ENCODE measurements at places on chromosomes 13 and 19. TPM values are rescaled to one million over a fixed set of nuclear protein-coding genes. Genes with fewer than 3 reads are reported as not detected.

Gene CFAP97D2
- not detected for polyA plus RNA-seq

GRCh38 chr13:44413095-44413494 lies 39.5 kb downstream of the SERP2 start:
- DNase-seq: no peak

DNA sequence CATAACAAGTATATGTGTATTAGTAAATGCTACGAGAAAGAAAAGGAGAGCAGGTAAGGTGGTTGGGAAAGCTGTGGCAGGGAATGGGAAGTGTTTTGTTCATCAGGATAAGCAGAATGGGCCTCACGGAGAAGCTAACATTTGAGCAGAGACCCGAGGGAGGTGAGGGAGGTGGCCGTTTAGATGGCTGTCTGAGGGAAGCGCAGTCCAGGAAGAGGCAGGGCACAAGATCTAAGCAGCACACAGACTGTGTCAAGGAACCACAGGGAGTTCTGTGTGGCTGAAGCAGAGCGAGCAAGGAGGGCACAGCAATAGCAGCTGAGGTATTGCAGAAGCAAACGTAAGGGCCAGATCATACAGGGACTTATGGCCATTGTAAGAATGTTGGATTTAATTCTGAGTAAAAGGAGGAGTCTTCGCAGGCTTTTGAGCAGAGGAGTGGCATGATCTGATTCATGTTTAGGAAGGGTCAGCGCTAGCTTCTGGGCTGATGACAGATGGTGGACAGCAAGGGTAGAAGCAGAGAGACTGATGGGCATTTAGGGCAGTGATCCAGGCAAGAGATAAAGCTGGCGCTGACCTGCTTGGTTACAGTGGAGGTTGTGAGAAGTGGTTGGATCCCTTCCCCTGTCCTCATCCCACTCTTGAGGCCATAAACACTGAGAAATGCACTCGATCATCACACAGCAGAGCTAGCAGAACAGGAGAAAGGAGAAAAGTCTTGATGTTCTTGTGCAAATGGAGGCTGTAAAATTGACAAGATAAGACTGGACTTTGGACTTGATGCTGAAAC lies 199.9 kb downstream of the LACC1 start:
- peak; percentile 24 for DNase-seq

- peak; percentile 62 for DNase-seq
Observed at GRCh38 chr13:20492641-20493040, 33.0 kb downstream of the CRYL1 start.

Gene FAM174C
- polyA plus RNA-seq: 62.3 TPM

GRCh38 chr13:78636495-78636894 lies 22.5 kb downstream of the OBI1 start:
- no peak for DNase-seq

GRCh38 chr19:18290302-18291018 lies 9.0 kb upstream of the JUND start:
- no peak for DNase-seq

GRCh38 chr13:77745784-77746183 lies 48.3 kb downstream of the SLAIN1 start:
- DNase-seq: no peak

Gene SIGLEC12
- not detected for polyA plus RNA-seq

Gene ZNF229
- polyA plus RNA-seq: 3.4 TPM

Gene ERCC5
- 26.2 TPM for polyA plus RNA-seq

Gene WTIP
- 0.59 TPM for polyA plus RNA-seq

Gene CABP5
- not detected for polyA plus RNA-seq

DNA sequence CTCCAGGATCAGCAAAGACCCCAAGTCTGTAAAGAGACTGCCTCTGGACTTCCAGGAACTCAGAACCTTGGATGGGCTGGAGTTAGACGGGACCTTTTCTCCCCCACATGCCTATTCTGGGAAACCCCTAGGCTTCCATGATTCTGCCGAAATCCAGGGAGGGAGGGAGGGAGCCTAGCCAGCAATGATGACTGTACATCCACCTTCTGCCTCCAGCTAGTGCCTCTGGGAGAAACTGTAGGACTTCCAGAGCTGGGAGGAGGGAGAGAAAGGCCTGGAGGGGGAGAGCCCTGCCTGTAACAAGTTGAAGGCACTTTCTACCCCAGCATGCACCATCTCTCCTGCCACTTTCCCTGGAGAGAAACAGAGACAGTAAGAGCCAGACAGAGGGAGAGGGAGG lies 6.0 kb upstream of the HAS1 start:
- DNase-seq: no peak

GRCh38 chr13:90352763-90353162 lies 994.7 kb upstream of the MIR17HG start:
- peak; percentile 39 for DNase-seq

Gene PRX
- polyA plus RNA-seq: 4.2 TPM

Gene ERICH6B
- polyA plus RNA-seq: not detected

Gene PRTN3
- polyA plus RNA-seq: 0.87 TPM

Gene NDUFA13
- polyA plus RNA-seq: 619 TPM

- DNase-seq: peak; percentile 99
Observed at GRCh38 chr19:10695401-10696398, 5.5 kb upstream of the QTRT1 start.

GRCh38 chr13:23570921-23571315 lies 706 bp downstream of the TNFRSF19 start:
- no peak for DNase-seq

Gene KLK14
- polyA plus RNA-seq: 0.42 TPM

GRCh38 chr19:41694831-41695635 lies 7.0 kb upstream of the CEACAM7 start:
- no peak for DNase-seq

DNA sequence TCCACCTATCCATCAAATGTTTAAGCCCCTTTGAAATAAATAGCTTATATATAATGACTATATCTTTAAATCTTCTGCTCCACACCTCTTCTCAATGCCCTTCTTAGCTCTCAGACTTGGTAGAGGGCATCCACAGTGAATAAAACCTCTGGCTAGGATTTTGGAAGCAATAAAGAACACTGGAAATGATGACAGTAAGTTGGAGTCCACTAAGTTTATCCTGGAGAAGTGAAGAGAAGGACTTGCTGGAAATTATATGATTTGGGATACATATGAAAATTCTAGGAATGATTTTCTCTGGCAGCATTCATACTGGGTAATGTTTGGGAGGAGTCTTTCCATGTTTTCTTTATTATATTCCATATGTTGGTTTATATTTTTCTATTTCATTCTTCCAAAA lies 133.5 kb upstream of the KL start:
- no peak for DNase-seq

DNA sequence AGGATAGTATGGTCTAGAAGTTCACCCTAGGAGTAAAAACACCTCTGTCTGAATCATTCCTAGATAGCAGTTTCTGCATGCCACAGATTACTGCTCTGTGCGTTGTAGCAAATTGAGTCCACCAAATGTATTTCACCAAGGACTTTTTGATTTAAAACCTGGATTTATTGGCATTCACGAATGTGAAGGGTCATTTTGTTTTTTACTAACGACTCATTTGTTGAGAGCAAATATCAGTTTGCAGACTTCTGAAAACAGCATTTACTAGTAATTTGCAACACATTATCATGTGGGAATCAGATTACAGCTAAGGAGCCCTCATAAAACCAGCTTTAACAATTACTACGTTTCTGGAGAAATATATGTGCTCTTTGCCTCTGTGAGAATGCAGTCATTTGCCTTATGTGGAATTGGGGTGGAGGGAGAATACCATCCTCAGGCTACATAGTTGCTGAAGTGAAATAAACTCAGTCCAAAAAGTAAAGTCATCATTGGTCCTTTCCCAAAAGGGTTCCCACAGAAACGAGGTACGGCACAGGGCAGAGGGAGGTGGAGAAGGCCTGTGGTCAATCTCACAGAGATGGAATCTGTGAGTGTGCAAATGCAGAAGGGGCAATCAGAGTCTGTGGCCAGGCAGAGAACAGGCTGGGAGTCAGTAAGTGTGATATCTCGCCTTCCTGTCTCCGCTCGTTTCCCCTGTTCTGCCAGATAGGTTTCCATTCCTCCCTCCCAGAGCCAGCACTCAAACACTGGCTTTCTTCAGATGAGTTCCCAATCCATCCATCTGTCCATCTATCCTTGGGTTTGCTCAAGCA lies 63.1 kb downstream of the DLEU7 start:
- no peak for DNase-seq

Gene NLRP11
- polyA plus RNA-seq: not detected

Gene ZNF606
- 11.4 TPM for polyA plus RNA-seq
